ENCODE measurements at places on chromosomes 16 and 17.

GRCh38 chr17:76679239-76679638, 31.5 kb downstream of the MXRA7 start:
- DNase-seq = no peak

DNA sequence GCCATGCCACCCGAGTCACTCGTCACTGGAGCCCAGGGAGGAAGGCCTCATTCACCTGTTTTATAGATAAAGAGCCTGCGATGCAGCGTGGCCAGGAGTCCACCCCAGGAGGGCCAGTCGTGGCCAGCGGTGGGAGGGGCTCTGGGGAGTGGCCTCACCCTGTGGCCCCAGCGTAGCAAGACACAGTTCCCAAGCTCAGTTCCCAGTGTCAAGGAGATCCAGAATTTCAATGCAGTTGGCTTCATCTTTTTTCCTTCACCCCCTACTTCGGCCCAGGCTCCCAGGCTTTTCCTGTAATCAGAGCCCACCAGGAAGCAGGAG, 84.0 kb downstream of the ABR start:
- no peak for DNase-seq

- DNase-seq = no peak
These were observed 41.5 kb downstream of the USP22 start for GRCh38 chr17:21001111-21001812.

GRCh38 chr16:86996081-86996480, 321.1 kb downstream of the C16orf95 start:
- no peak for DNase-seq

DNA sequence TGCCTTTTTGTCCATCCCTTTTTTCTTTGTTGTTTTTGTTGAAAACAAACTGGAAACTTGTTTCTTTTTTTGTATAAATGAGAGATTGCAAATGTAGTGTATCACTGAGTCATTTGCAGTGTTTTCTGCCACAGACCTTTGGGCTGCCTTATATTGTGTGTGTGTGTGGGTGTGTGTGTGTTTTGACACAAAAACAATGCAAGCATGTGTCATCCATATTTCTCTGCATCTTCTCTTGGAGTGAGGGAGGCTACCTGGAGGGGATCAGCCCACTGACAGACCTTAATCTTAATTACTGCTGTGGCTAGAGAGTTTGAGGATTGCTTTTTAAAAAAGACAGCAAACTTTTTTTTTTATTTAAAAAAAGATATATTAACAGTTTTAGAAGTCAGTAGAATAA, 4.9 kb downstream of the SOX9 start:
- DNase-seq = no peak

GRCh38 chr17:31274252-31274651, 22.8 kb downstream of the OMG start:
- DNase-seq = no peak

- DNase-seq = no peak
These were observed 75.8 kb downstream of the WNT3 start for GRCh38 chr17:46742565-46743270.
